ENCODE measurements at places on chromosomes 5 and 9.
A peak's percentile ranks its signal among the peaks of the same experiment; 100 is the strongest.

DNA sequence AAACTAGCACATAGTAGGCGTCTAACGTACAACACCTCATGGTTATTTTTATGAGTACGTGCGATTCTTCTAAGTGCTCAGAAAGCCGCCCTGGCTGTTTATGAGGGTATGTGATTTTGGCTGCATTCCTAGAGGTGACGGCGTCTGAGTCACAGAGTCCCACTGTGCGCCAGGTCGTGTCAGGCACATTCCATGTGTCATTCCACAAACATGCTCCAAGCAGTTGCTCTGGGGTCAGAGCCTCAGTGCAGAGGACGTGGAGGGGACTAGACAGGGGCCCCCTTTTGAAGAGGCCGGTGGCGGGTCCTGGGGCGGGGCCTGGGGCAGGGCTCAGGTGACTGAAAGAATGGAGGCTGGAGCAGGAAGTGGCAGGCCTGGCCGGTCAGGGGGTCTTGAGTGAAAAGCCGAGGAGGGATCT, 51.9 kb downstream of the NEK6 start:
- no peak for DNase-seq

DNA sequence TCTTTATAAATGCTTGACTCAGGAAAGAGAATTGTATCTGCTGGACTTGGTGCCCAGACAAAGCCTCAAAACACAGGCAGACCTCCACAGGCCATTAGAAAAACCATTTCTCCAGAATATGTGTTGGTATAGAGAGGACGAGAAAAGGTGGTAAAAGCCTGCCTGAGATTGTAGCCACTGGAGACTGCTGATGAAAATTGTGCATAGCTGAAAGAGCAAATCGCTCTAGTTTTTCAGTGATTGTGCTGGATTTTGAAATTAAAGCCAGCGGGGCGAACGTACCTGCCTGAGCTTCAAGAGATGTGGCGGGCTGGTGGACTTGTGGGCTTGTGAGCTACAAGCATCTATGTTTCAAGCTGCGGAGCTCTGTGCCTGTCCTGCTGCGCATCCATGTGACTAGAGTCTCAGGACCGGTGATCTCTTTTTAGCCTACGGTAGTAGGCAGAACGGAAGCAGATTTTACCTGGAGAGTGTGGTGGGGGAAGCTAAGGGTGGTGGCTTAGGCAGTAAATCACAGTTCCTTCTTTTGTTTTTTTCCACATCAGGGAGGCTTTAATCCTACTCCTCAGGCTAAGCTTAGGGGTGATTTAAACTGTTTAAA, 193.6 kb downstream of the SREK1 start:
- no peak for DNase-seq

DNA sequence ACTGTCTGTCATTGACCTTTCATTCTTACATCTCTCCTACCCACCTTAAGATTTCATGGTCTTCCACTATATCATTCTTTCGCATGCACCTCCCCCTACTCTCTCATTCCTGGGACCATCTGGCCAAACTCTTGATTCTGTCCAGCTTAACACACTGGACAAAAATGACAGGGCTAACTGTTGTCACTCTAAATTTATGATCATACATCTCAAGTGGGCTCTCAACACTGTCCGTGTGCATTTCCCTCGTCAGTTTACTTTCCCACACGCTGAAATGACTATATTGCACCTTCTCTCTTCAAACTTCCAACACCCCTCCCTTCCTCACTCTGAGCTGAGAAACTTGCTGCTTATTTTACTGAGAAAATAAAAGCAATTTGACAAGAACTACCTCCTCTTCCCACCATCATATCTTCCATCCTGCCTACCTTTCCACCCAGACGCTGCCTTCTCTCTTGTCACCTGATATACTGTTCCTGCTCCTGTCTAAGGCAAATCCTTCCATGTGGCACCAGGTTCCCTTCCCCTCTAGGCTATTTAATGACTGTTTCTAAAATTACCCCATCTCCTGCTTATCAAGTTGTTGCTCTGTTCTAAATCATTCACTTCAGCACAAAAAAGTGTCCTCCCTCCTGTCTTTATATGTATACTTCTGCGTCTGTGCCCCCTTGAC, 8.1 kb upstream of the KLF9 start:
- DNase-seq, result no peak

DNA sequence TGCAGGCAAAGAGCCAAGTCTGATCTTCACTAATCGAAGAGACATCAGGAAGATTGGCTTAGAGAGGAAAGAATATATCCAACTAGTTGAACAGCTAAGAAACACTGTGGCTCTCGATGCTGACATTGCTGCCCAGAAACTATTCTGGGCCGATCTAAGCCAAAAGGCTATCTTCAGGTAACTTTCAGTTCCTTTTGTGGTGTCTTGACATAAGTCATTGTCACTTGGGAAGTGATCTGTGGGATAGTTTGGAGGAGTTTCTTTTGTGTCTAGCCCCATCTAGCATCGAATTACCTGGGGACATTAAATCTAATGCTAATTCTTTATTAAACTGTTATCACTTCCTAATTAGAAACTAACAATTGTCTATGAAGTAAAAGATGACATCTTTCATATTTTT, 24.0 kb downstream of the VLDLR start:
- no peak for DNase-seq

DNA sequence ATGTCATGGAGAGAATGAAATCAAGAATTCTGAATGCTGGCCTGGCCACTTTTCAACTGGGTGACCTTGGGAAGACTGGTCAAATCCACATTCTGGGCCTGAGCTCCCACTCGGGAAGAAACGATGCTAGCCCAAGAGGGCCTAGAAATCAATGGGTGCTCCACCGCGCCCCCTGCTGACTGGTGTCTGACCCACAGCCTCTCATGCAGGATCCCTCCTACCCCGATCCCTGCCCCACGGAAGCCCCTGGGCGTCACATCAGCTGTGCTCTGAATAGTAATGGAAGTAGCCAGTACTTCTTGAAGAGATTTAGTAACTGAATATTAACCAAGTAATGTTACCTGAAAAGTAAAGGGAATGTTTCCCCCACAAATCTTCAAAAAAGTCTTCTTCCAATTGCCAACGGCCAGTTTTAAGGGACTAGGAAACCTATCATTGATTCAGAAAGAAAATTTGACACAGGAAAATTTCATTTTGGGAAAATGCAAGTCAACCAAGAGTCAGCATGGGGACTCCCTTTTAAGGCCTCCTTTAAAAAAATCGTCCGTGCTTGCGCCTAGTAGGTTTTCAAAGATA, 43.9 kb downstream of the CRB2 start:
- DNase-seq, result peak; percentile 55

GRCh38 chr5:60687927-60688720, 11.8 kb downstream of the DEPDC1B start:
- no peak for DNase-seq

- no peak for DNase-seq
Observed at GRCh38 chr9:33340186-33340585, 49.9 kb downstream of the NFX1 start.

DNA sequence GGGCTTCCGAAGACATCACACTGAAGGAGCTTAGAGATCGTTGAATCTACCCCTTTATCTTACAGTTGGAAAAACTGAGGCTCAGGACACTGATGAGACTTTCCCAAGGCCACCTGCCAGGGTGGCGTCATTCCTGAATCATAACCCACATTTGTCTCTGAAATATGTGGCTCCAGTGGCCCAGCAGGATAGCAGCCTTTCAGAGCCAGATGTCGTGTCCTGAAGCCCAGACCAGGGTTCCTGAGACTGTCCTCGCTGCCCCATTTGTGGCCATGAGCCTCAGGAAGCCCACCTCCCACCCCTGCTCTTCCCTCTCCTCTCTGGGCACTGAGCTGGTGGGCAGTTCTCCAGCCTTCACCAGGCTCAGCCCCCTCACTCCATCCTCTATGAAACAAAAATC, 2.4 kb downstream of the HMCN2 start:
- no peak for DNase-seq

- DNase-seq, result peak; percentile 28
Observed at GRCh38 chr9:27247756-27248155, 49.2 kb downstream of the EQTN start.
